ENCODE measurements at places on chromosomes 11 and 22.

- DNase-seq, result no peak
Measured at GRCh38 chr11:120007144-120007543, 130.8 kb downstream of the TRIM29 start.

- no peak for DNase-seq
Measured at GRCh38 chr11:101770648-101771047, 144.2 kb upstream of the CEP126 start.

GRCh38 chr11:103537904-103538502 is 428.8 kb downstream of the DYNC2H1 start:
- DNase-seq, result no peak

DNA sequence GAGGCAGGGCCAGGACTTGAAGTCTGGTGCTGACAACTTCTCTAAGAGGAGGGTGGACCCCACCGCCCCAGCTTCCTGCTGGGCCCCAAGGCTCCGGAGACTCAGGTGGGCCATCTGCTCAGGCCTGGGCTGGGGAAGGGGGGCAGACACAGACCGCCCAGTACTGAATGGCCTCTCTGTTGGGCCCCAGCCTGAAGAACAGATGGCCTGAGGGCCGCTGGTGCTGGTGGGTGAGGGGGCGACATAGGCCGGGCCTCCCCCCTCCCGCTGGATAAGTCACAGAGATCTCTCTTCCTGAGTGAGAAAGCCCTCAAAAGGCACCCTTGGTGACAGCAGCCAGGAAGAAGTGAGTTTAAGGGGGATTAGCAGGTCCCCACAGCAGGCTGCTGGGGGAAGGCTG is 12.5 kb upstream of the TP53I11 start:
- DNase-seq, result no peak

DNA sequence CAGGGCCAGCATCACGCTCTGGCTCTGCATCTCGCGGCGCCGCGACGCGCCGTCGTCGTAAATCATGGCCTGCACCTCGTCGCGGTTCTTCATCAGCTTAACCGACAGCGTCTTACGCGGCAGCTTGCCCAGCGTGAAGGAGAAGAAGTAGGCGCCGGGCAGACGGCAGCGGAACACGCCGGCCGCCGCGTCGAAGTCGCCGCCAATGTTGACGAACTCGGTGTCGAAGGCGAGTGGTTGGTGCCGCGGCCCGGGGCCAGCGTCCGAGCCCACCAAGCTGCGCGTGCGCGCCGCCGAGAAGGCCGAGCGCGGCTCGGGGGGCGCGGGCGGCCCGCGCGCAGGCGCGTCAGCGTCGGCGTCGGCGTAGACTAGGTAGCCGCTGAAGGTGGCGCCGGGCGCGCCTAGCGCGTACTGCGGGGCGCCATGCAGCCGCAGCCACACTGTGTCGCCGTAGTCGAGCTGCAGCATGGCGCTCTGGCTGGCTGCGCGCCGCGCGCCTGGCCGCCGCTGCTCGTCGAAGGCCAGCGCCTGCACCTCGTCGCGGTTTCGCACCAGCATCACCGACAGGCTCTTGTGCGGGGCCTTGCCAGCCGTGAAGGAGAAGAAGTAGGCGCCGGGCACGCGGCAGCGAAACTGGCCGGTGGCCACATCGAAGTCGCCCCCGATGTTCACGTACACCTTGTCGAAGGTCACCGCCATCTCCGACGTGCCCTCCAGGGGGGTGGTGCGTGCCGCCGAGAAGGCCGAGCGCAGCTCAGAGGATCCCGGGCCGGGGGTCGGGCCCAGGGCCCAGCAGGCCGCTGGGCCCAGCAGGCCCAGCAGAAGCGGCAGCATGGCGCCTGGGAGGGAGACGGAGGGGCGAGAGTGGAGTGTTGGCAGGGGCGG is 3.7 kb downstream of the FAM180B start:
- DNase-seq, result no peak

DNA sequence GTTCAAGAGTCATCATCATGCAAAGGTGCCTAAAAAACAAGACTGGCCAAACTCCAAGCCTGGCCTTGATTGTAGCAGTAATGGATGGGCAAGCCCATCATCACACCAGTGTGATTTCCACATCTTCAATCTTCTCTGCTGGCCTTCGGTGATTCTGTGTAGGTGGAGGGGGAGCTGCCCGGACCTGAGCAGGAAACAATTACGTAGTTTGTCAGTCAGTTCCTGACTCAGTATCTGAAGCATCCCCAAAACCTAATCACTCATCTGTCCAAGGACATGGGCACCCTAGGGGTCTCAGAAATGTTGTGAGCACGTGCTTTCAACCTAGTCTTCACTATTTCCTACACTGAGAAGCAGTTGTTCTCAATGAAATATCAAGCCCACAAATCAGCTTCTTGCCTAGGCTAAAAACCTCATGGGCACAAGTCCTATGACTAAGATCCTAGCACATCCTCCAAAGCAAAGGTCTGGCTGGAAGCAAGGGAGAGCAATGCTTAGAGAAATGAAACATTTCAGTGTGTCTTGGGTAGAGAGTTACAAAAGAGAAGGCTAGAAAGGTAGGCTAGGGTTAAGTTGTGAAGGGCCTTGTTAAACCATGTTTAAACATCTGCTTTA is 24.6 kb downstream of the ATG16L2 start:
- DNase-seq, result no peak

GRCh38 chr11:66069715-66070603 is at the start of gene PACS1:
Gene PACS1, plus strand, starts transcription at chr11:66070272. Its CDS starts 215 bp downstream, at chr11:66070487.
- peak; percentile 38 for DNase-seq

- no peak for DNase-seq
Measured at GRCh38 chr22:43066134-43066533, 23.1 kb downstream of the TTLL1 start.

GRCh38 chr11:63613517-63614135 is 607 bp downstream of the PLAAT3 start:
- no peak for DNase-seq

GRCh38 chr11:134019500-134019899 is 49.4 kb upstream of the JAM3 start:
- no peak for DNase-seq

- peak; percentile 48 for DNase-seq
Measured at GRCh38 chr11:66126808-66127555, 56.9 kb downstream of the PACS1 start.

- no peak for DNase-seq
Measured at GRCh38 chr11:78400702-78401101, 16.9 kb downstream of the GAB2 start.

DNA sequence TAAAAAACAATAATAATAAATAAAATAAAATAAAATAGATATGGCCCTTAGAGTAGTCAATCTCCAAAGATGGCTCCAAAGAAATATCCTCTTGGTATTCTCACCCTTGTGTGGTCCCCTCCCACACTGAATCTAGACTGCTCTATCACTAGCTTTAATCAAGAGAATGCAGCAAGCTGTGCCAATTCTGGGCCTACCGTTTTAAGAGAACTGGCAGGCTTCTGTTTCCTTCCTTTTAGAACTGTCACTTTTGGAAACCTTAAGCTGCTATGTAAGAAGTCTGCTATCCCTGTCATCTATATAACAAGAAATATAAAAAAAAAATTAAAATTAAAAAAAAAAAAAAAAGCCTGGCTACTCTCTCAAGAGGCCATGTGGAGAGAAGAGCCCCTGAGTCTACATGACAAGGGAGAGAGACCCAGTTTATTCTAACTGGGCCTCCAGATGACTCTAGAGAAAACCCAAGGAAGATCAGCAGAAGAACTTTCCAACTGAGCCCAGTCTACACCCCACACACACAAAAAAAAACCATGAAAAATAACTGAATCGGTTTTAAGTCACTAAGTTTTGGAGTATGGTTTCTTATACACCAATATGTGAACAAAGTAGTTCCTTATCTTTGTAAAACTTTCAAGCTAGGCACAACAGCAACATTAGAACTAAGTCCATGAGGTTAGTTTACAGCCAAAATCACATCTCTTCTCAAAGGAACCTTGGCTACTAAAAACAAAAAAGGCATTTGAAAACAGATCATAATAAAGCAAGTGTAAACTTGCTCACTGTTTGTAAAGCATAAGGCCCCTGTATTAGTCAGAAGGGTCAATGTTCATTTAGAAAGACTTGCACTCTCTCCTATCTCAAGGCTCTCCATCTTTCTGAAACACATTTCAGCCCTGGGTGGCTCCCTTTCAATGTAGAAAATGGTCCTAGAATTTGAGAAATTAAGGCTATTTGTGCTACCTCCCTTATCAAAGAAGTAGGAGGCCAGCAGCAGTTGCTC is 67.3 kb downstream of the AMBRA1 start:
- DNase-seq, result no peak

DNA sequence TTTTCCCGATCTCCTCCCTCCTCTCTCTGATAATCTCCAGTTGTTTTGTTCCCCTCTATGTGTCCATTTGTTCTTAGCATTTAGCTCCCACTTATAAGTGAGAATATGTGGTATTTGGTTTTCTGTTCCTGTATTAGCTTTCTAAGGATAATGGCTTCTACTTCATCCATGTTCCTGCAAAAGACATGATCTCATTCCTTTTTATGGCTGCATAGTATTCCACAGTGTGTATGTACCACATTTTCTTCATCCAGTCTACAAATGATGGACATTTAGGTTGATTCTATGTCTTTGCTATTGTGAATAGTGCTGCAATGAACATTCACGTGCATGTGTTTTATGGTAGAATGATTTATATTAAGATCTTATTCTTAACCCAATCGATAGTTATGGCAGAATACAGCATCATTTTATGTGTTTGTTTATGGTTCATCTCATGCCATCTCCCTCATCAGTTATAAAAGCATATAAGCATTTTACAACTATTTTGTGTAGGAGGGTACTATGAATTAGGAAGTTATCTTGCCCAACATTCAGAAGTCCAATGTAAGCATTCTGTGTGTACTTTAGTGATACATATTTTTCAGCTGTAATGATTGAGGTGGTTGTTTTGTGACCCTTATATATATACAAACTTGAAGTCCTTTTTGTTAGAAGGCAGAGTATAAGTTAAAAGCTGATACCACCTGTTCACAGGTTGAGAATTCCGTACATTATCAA is 3.2 kb downstream of the MS4A3 start:
- DNase-seq, result no peak

GRCh38 chr11:1978720-1979473 is 18.7 kb downstream of the H19 start:
- no peak for DNase-seq
